Activated B cell treated with CpG ODN at 0.5 μM for 24 hours (primary cell): ENCODE measurements at places on chromosomes 4 and X. TPM values are rescaled to one million over a fixed set of nuclear protein-coding genes. Genes with fewer than 3 reads are reported as not detected.

DNA sequence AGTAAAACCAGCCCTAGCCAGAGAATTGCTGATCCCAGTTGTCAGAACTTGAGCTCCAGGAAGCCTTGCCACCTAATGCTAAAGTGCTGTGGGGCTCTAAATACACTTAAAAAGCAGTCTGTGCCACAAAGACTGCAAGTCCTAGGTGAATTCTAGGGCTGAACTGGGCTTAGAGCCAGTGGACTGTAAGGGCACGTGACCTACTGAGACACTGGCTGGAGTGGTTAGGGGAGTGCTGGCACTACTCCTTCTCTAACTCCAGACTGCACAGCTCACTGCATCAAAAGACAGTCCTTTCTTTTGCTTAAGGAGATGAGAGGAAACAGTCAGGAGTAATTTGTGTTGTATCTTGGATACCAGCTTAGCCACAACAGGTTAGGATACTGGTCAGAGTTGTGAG, 1240.2 kb downstream of the FAM133A start:
- H3K27ac ChIP-seq = no peak overlapping the region
- H3K36me3 ChIP-seq = no peaks in the 10 kb centered on the region
- H3K4me1 ChIP-seq = no peaks in the 10 kb centered on the region
- no peak for DNase-seq

GRCh38 chr4:6465955-6466354, 6.5 kb downstream of the PPP2R2C start:
- no peak overlapping the region for H3K27ac ChIP-seq
- no peak for DNase-seq
- no peaks in the 10 kb centered on the region for H3K36me3 ChIP-seq
- H3K4me1 ChIP-seq = peaks cover 5% of the 10 kb centered on the region
- H3K27me3 ChIP-seq = peaks cover 31% of the 10 kb centered on the region
- H3K4me3 ChIP-seq = no peak overlapping the region

DNA sequence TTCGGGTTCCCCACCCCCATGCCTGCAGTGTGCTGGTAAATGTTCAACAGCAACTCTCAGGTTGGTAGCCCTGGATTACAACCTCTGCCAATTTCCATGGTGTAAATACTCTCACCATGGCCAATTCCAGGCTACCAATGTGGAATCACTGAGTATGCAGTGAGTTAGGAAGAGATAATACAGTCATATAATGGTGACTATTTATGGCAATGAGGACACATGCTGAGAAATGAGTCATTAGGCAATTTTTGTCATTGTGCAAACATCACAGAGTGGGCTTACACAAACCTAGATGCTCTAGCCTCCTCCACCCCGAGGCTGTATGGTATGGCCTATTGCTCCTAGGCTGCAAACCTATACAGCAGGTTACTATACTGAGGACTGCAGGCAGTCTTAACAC, 4.6 kb upstream of the CLDN24 start:
- DNase-seq = no peak
- H3K27ac ChIP-seq = no peak overlapping the region
- H3K4me3 ChIP-seq = no peak overlapping the region
- H3K27me3 ChIP-seq = peaks cover 3% of the 10 kb centered on the region
- no peaks in the 10 kb centered on the region for H3K4me1 ChIP-seq
- H3K36me3 ChIP-seq = no peaks in the 10 kb centered on the region

GRCh38 chr4:20106921-20107320, 144.8 kb upstream of the SLIT2 start:
- no peak overlapping the region for H3K4me3 ChIP-seq
- no peaks in the 10 kb centered on the region for H3K27me3 ChIP-seq
- no peaks in the 10 kb centered on the region for H3K4me1 ChIP-seq
- no peak for DNase-seq
- no peaks in the 10 kb centered on the region for H3K36me3 ChIP-seq

GRCh38 chrX:116417214-116417613, 19.2 kb upstream of the SLC6A14 start:
- no peaks in the 10 kb centered on the region for H3K36me3 ChIP-seq
- no peaks in the 10 kb centered on the region for H3K27me3 ChIP-seq
- no peaks in the 10 kb centered on the region for H3K4me1 ChIP-seq
- no peak for DNase-seq
- no peak overlapping the region for H3K4me3 ChIP-seq

DNA sequence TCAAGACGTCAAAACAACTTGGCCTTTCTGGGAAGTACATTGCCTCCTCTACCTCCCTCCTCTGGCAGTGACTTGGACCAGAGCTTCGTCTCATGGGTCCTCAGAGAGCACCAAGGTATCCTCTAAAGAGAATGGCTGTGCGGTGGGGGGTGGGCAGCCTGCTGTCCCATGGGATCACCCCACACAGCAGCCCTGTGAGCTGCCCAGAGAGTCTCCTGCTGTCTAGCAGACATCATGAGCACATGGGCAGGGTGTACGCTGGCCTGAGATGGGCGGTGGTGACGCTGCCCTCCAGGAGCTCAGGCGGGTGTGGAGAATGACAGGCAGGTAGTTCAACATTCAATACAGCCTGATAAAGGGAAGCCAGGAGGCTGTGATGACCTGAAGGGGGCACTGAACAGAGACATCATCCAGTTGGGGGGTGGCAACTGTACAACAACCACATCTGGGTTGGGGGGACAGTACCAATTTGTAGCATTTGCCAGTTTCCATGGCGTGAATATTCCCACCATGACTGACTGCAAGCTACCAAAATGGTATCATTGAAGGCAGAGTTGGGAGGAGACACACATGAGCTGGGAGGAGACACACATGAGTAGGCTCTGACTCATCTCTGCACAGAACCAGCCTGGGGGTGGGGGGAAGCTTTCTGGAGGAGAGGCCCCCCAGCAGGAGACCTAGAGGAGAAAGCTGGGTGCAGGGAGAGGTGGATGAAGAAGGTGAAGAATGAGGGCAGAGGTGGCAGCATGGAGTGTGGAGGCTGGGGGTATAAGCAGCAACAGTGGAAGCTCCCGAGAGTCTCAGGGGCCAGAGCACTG, 35.9 kb downstream of the C4orf50 start:
- no peak overlapping the region for H3K4me3 ChIP-seq
- no peak overlapping the region for H3K27ac ChIP-seq
- H3K4me1 ChIP-seq = no peaks in the 10 kb centered on the region
- no peak for DNase-seq
- peaks cover 2% of the 10 kb centered on the region for H3K27me3 ChIP-seq

GRCh38 chr4:40149960-40150385, 46.9 kb upstream of the RHOH start:
- peak overlapping the region; percentile 59 for H3K27ac ChIP-seq
- peaks cover 8% of the 10 kb centered on the region for H3K36me3 ChIP-seq
- H3K4me3 ChIP-seq = no peak overlapping the region

GRCh38 chr4:94813221-94813620, 55.5 kb downstream of the BMPR1B start:
- no peak overlapping the region for H3K27ac ChIP-seq
- no peaks in the 10 kb centered on the region for H3K36me3 ChIP-seq
- no peak for DNase-seq
- H3K4me3 ChIP-seq = no peak overlapping the region

GRCh38 chr4:33067221-33067620, 2347.1 kb downstream of the PCDH7 start:
- H3K36me3 ChIP-seq = no peaks in the 10 kb centered on the region
- H3K27me3 ChIP-seq = no peaks in the 10 kb centered on the region
- H3K27ac ChIP-seq = no peak overlapping the region
- H3K4me1 ChIP-seq = no peaks in the 10 kb centered on the region

The CACNA1F gene
- 2.6 and 3.0 TPM in 2 replicates for total RNA-seq

The RNF128 gene
- total RNA-seq = not detected in 2 replicates

The GAGE12E gene
- total RNA-seq = not detected in 2 replicates

The OCIAD1 gene
- 100 and 104 TPM in 2 replicates for total RNA-seq
